ENCODE measurements at places on chromosomes 16 and 17. TPM values are rescaled to one million over a fixed set of nuclear protein-coding genes. Genes with fewer than 3 reads are reported as not detected.

The GINS2 gene
- 12.8 TPM for total RNA-seq

DNA sequence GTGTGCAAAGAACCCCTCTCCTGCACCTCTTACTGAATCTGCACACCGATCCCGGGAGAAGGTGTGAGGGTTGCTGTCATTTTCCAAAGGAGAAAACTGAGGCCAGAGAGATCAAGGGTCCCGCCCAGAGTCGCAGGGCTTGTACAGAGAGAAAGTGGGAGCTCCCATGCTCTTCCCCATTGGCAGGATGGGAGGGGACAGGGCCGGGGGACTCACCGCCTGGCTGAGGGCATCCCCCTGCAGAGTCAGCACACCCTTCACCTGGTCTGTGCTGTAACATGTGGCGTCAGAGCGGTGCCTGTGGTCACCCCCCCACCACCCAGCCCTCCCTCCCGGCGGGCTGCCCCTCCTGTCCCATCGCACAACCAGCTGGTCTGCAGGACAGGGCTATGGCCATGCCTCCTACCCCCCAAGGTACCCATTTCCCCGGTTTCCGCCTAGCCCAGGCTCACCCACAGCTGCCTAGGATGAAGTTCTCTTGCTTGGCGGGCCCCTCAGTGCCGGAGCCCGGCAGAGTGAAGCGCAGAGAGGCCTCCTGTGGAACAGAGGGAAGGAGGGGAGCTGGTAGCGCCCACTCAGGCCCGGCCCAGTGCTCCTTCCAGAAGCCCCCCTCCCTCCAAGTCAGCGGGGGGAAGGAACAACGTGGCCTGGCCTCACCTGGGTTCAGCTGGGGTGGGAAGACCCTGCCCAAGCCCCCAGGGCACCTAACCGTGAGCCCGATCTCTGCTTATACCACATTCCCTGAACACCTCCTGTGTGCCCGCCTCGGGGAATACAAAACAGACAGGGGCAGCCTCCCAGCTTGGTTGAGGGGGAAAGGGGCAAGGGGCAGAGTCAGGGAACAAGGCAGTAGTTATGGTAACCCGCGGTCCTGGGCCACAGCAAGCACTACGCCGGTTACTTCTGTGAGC is 1.1 kb downstream of the ROGDI start:
- no peak for DNase-seq

DNA sequence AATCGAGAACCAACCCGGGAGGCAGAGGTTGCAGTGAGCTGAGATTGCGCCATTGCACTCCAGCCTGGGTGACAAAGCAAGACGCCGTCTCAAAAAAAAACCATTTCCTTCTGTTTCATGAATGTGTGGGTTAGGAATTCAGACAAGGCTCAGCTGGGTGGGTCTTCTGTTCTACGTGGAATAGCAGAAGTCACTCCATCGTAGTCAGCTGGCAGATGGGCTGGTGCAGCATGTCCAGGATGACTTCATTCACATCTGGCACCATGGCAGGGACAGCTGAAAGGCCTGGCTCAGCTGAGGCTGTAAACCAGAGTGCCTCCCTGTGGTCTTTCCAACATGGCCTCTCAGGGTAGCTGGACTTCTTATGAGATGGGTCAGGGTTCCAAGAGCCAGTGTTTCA is 89.0 kb downstream of the C17orf67 start:
- DNase-seq = peak; percentile 19

DNA sequence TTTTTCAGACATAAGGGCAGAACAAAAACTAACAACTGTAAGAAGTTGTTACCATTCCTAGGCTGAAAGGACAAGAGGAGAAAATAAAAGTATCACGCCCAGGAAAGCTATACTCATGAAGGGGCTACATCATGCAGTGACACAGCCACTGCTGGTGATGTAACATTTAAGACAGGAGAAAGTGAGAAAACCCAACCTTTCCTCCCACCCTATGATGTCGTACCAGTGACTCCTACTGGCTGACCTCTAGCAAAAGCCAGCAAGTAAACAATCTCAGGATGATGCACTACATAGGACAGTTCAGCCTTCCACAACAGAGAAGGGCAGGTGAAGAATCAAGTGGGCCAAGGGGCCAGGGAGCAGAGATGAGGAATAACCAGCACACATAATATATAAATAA is 14.0 kb upstream of the OR1E2 start:
- no peak for DNase-seq

All from MG63 (cell line).